Stimulated activated CD8-positive, alpha-beta memory T cell treated with anti-CD3 and anti-CD28 coated beads, Interleukin-2, amount 100 ng/mL, for 1 hour (primary cell): ENCODE measurements at places on chromosomes 11 and 22.

DNA sequence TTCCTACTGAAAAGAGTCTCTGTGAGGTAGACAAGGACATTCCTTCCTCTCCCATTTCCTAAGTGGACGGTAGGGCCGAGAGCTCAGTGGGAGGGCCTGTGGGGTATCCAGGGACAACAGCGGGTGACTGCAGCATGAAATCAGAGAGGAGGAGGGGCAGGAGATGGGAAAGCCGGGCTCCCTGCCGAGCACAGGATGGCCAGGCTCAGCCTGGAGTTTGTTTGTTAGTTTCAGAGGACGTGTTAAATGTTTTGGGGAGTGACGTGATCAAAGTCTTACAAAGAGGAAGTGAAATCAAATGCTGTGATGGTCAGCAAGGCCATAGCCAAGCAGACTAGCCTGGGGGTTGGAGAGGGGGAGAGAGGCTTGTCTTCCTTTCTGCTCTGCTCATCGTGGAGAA, 152.7 kb downstream of the ADAMTS15 start:
- no peak for DNase-seq

GRCh38 chr22:41862530-41863266, 29.8 kb downstream of the SREBF2 start:
- no peak for DNase-seq

DNA sequence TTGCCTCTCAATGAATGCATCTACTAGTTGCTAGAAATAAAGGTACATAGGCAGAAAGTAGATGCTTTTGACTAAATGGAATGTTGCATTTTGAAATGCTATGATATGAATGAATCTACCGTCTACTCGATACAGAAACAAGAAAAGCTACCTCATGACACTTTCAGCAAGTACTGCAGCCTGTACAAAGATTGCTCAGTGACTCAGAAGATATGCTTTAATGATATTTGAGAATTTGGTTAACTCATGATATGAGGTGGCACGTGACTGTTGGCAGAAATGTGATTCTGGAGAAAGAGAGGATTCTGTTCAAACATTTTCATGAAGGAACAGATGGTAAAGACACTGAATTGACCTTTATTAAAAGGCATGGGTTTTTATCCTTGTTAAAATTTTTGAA, 76.0 kb downstream of the HSD17B12 start:
- DNase-seq: no peak

DNA sequence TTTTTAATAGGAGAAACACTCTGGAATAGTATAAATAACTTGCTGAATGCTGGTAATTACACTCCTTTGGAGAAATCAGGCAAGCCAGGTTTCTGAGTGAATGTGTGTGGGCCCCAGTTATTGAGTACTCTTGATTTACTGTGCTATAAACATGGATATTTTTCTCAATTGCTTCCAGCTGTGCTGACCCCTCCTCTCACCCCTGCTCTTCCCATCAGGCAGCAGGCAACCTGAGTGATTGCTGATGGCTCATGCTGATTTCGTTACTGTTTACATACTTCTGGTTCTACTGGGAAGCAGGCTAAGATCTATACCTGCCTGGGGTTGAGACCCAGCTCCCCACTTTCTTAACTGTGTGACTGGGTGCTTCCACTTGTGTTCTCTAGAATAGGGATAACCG, 68.5 kb downstream of the DHCR7 start:
- no peak for DNase-seq

DNA sequence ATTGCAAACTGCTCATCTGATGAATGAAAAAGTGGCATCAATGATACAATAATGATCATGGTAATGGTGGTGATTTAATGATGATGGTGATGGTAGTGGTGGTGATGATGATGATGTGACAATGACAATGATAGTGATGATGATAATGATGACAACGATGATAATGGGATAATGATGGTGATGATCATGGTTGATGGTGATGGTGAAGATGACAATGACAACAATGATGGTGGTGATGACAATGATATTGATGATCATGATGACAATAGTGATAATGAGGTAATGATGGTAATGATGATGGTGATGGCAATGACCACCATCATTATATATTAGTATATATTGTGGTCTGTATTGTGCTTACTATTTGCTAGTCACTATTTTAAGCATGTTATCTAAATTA, 474.3 kb downstream of the TBC1D22A start:
- DNase-seq: no peak

GRCh38 chr22:22467112-22467511, 41.4 kb downstream of the ZNF280B start:
- no peak for DNase-seq

DNA sequence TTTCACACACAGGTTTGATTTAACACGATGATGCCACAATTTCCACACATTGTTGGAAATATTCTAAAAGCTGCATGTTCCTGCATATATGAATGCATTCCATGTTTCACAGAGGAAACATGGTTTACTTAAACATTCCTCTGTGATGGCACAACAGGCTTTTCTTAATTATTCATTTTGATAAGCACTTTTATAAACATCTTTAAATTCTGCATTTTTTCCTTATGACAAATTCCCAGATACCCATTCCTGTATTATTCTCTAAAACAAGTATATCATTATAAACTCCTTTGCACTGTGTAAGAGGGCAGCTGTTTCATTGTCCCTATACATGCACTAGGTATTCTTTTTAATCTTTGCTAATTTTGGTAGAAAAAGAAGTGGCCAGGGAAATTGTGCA, 532.3 kb downstream of the SOX6 start:
- no peak for DNase-seq

DNA sequence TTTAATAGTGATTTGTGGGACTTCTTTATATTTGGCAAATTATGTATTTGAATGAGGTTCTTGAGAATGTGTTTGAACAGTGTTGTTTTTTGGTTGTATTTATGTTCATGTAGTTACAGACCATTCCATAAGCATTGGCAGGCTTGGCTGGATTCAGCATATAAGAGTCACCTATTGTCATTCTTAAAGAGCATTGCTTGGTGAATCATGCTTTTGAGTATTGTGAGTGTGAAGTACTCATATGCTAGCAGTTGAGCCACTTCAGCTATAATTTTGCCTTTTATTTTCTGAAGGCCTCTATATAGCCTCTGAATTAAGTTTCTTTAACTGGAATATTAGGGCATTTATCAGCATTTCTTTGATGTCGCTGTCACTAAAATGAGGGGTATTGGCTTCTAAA, 110.0 kb upstream of the GAL start:
- DNase-seq: no peak

DNA sequence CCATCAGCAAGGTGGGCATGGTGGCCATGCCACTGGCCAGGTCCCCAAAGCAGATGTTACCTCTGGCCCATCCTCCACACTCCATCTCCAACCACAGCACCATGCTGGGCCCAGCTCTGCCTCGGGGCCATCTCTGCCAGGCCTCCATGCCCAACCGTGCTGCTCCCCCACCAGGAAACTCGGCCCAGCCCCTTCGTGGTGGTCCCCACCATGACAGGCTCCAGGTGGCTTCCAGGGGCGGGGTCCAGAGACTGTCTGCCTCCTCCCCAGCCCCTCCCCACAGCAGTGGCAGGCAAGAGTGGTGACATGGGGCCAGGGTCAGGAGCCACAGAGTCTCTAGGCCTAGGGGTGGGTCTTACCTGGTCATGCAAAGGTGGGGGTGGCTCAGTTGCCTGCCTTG, 27.3 kb downstream of the OR10D3 start:
- no peak for DNase-seq

- DNase-seq: no peak
These were observed 40.2 kb upstream of the CCDC90B start for GRCh38 chr11:83326326-83326725.

DNA sequence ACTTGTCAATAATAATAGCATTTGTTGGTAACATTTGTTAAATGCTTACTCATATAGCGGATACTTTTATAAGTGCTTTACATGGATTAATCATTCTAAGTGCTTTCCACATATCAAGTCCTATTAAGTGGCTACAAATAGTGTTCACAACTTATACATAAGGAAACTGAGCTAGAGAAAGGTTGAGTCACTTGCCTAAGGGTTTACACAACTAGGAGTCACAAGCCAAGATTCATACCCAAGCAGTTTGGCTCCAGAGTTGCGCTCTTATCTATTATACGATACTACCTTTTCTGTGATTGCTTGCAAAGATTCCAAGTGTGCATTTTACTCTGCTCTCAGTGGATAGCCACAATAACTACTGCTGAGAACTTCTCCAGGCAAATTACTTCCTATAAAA, 215.9 kb upstream of the CCDC90B start:
- no peak for DNase-seq

GRCh38 chr11:89205378-89205777, 27.7 kb downstream of the TYR start:
- DNase-seq: no peak

- no peak for DNase-seq
These were observed 441 bp upstream of the RPS6KA4 start for GRCh38 chr11:64358536-64358906.

GRCh38 chr11:32817852-32818183, 11.9 kb upstream of the PRRG4 start:
- DNase-seq: no peak

GRCh38 chr11:125890447-125891100, 3.1 kb downstream of the HYLS1 start:
- DNase-seq: no peak

GRCh38 chr11:107183953-107184352, 165.7 kb upstream of the GUCY1A2 start:
- DNase-seq: no peak

DNA sequence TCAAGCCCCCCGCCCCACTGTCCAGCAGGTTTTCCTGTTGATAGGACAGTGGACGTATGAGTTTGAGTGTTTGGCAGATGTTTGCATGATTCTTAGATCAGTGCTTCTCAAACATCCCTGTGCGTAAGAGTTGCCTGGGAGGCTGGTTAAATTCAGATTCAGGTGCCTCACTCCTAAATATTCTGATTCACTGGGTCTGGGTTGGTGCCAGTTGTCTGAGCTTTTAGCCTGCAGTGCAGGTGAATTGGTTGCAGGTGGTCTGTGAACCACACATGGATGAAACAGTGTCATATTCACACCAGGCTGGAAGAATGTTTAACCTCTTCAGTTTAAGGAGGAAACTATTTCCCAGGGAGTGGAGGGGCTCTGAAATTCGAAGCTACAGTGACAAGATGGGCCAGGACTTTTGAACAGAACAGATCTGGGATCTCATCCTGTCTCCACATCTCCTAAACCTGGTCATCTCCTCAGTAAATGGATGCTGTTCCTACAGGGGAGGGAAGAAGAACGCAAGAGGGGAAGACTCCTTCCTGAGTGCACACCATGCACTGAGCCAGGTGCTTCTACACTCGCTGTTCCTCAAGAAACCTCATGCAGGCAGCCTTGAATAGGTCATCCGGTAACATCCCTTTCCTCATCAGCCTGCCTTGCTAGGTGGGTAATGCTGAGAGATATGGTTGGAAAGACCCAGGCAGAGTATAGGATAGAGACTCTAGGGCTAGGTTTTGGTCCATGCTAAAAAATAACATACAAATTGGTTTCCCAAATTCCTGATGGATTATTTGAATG, 47.8 kb downstream of the TEAD1 start:
- DNase-seq: no peak

DNA sequence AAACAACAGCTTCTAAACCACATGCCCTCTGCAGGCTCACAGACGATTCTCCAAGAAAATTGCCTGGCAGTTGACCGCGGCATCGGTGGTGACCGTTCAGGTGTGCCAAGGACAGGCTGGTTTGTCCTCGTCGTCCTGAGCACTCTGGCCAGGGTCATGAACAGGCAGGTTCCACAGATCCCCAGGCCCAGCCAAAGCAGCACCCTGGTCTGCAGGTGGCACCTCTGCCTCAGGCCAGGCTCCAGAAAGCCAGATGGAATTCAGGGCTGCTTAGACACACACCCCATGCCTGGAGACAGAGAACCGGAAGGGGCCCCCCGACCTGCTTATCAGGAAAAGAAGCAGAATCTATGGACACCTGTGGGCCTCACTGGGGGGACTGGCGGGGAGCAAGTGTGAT, 338.7 kb downstream of the BRD1 start:
- no peak for DNase-seq

- no peak for DNase-seq
These were observed 345.4 kb upstream of the KIRREL3 start for GRCh38 chr11:127345819-127346459.

GRCh38 chr11:125931116-125931515, 14.7 kb upstream of the VSIG10L2 start:
- DNase-seq: no peak

DNA sequence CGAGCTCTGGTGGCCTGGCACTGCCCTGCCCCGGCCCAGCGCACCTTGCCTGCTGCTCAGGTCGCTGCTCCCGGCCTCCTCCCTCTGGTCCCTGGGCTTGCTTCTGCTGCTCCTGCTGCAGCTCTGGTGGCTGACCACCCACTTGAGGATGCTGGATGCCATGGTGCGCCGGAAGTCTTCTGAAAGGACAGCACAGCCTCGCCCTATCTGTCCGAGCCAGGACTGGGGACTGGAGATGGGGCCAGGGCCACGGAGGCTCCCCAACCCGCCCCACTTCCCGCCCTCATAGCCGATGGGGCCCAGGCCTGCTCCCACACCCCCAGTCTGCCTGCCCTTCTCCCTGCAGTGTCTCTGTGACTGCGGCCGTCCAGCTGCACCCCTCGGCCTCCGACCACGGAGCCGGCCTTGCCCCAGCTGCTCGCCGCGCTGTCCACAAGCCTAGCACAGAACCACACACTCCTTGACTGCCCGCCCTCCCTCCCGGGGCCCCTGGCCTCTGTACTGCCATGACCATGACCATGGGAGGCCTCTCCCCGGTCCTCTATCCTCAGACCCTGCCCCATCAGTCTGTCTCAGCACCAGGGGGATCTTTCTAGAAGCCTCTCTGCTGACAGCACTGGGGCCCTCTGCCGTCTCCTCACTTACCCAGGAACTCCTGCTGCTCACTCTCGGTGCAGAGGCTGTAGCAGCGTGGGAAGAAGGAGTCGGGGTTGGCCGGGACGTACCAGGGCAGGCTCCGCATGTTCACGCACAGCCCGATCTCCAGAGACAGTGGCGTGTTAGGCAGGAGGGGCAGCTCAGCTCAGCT, 12.7 kb downstream of the TTLL8 start:
- DNase-seq: no peak

DNA sequence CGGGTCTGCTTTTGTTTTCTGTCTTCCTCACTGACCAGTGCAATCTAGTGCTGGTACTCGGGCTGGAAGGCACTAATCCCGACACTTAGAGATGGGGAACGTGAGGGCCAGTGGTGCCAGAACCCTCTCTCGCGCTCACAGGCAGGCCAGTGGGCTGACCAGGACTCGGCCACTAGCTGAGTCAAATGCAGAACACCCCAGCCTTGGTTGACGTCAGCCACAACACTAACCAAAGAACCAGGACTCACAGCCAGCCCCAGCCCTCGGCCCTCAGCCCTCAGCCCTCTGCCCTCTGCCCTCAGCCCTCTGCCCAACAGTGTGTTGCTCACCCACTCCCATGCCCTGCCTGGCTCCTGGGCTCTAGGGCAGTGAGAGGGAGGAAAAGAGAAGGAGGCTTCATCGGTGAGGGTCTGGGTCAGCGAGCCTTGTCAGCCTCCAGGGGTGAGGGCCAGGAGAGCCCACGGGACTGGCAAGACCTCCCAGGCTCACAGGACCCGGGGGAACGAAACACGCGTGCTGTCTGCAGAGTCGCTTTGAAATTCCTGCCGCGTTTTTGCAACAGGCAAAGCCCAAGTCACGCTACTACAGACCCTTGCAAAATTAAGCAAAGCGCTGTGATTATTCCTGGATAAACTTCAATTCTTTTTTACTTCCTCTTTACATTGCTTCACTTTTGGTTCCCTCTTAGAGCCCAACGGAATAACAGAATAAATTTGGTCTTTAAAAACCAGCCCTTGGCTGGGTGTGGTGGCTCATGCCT, 27.5 kb downstream of the KIAA0930 start:
- no peak for DNase-seq
